ENCODE measurements at places on chromosomes 6 and 20. TPM values are rescaled to one million over a fixed set of nuclear protein-coding genes. Genes with fewer than 3 reads are reported as not detected.

Gene PGC
- total RNA-seq = not detected

Gene ASIP
- total RNA-seq = not detected

Gene RIN2
- total RNA-seq = 7.7 TPM

Gene PRDM13
- not detected for total RNA-seq

Gene MUC22
- not detected for total RNA-seq

Gene CST5
- not detected for total RNA-seq

Gene CAGE1
- 0.08 TPM for total RNA-seq

DNA sequence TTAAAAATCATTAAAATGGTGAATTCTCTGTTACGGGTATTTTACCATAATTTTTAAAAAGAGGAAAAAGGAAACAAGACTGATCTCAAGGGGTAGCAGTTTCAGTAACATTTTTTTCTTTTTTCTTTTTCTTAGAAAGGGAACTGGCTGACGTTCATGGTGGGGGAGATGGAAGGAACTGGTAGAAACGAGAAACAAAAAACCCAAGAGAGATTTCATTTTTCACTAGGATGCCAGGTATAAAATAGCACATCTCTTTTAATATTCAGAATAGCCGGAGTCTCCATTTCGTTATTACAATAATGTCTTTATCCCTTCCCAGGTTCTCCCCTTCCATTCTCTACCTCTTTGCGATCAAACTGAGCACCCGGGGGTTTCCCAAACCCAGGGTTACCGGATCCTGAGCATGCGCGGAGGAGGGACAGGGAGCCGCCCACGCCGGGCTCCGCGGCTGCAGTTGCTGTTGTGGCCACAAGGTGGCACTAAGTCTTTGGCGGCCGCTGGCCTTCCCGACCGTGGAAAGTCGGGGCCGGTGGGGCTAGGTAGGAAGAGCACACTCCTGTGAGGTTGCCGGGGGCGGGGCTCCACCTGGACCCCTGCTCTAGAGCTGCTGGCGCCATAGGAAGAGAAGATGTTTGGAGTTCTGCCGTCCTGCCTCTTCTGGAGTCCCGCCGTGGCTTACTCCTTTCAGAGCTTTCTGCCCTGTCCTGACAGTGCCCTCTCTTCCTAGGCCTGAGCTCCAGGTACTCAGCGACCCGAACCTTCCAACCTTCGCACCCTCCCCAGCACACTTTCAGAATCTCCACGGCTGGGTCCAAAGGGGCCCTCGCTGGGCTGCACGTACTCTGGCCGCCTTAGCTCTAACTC is 146.8 kb downstream of the SH3BGRL2 start:
- peak; percentile 86 for DNase-seq

- no peak for DNase-seq
These were observed 447.5 kb upstream of the HSF2 start for GRCh38 chr6:121951918-121952379.

DNA sequence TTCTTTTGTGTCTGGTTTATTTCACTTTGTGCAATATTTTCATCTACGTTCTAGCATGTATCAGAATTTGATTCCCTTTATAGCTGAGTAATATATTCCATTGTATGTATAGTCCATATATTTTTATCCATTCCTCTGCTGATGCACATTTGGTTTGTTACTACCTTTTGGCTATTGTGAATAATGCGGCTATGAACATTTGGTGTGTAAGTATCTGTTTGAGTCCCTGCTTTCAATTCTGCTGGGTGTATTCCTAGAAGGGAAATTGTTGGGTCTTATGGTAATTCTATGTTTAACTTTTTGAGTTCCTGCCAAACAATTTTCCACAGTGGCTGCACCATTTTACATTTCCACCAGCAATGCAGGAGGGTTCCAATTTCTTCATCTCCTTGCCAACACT is 52.4 kb downstream of the DNAH8 start:
- DNase-seq = no peak

GRCh38 chr6:125524356-125524755 is 222.6 kb upstream of the HDDC2 start:
- no peak for DNase-seq

DNA sequence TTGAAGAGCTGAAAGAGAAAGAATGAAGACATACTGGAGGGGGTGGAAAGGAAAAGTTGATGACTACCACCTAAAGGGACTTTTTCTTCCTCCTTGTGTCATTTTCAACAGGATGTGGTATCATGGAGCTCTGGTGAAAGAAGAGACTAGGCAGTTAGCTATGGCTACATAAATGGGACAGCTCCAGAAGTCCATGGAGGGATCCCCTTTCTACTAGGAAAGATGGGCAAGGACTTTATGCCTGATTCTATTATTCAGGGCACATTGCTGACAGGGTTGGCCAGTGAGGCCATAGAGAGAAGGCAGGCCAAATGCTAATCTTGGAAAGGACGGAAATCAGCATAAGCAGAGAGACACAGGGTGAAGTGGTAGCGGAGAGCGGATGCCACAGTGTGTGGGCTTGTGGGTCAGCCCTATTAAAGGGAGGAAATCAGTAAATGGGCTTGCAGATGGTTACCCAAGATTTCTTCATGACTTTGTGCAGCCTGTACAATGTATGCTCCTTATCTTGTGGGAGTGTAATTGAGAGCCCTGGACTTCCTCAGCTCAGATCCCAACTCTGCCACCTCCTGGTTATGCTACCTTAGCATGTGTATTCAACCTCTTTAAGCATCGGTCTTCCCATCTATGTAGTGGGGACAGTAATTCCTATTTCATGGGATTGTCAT is 77.4 kb upstream of the TMEM170B start:
- no peak for DNase-seq

DNA sequence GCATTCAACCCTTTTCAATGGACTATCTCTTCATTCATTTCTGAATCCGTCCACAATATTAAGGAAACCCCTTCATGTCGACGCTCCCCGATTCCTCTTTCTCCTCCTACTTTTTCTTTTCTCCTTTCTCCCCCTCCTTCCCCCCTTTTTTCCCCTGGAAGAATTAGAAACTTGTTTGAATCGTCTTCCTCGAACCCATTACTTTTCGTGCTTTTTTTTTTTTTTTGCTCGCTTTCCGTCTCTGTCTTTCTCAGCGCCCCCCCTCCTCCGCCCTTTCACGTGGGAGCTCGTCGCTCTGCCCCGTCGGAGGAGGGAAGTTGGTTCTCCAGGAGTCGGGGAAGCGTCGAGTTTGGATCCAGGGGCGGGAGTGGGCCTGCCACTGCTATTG is 2.3 kb upstream of the NKX2-2 start:
- DNase-seq = peak; percentile 4

- no peak for DNase-seq
These were observed 213.0 kb upstream of the LAMP5 start for GRCh38 chr20:9301129-9302090.

DNA sequence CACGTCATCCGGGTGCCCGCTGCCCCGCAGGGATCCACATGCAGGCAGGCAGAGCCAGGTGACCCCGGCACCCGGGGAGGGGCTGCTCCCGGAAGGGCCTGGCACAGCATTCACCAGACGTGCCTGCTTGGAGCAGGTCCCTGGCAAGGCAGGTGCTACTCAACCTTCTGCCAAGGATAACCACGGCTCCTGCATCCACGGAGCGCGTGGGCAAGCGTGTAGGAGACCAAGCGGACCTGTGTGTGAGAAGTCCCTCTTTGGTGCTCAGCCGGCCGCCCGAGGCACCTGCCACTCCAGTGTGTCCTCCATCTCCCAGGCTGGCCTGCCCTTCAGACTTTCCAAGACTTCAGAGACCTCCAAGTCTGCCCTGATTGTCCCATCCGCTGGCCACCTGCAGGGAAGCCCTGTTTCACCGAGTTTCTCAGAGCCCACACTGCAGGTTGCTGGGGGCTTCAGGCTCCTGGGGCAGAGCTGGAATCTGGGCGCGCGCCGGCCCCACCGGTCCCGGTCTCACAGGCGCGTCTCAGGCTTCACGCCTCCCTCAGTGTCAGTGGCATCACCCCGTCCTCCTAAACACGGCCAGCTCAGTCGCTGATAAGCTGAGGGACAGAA is 124.3 kb downstream of the DLL1 start:
- DNase-seq = no peak

- peak; percentile 62 for DNase-seq
These were observed 58.4 kb downstream of the TRIM38 start for GRCh38 chr6:26021001-26021349.

- no peak for DNase-seq
These were observed 159.6 kb downstream of the SYNDIG1 start for GRCh38 chr20:24628985-24629384.

- DNase-seq = no peak
These were observed 386.9 kb downstream of the CDH4 start for GRCh38 chr20:61638802-61639585.

GRCh38 chr6:81130061-81130460 is 622.4 kb downstream of the TENT5A start:
- no peak for DNase-seq

DNA sequence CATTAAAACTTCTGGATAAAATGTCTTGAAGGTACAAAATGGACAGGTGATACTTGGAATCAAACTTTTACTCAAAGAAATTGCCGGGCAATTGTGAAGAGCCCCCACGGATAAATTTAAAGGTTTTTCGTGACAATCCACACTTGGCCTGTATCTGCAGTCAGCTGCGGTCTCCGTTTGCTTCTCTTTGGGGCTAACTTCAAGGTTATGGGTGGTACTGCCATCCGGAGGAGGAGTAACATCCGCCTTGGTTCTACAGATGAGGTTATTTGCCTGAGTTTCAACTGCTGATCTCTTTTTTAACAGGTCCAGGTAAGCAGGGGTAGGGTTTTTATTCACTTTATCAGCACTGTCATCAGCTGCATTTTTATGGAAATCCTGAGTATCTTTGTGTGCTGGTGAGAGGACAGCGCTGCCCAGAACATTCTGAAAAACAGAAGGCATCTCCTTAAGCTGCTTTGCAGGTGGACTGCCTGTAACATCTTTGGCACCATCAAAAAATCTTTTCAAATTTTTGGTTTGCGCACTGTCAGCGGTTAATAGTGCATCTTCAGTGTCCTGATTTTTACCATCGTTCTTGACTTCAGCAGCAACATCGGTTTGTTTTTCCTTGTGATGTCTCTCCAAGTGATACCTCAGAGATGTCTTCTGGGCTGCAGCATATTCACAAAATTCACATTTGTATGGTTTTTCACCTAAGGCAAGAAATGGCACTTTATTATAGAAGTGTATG is 16.9 kb downstream of the ZNF217 start:
- no peak for DNase-seq

- no peak for DNase-seq
These were observed 314.0 kb downstream of the BMP7 start for GRCh38 chr20:56952258-56953047.

GRCh38 chr20:34615477-34615876 is 57.0 kb downstream of the MAP1LC3A start:
- no peak for DNase-seq

DNA sequence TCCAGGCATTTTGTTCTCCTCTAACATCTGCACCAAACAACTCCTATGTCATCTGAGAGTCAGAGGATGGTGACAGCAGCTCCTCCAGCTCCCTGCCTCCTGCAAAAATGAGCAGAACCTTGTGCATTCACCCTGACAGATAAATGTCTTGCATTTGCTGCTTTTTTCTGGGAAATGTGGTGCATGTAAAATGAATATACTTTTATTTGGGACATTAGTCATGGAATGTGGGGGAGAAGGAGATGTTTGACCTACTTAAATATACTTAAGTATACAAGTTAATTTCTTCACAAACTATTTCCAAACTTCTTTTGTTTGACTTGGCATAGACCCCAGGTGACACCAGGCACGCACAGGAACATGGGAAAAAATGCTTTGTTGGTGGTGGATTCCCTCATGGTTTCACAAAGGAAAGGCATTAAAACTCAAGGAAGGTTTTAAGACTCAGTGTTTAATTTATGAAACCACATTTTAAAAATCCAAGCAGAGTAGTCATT is 181.8 kb upstream of the MCHR2 start:
- DNase-seq = no peak

DNA sequence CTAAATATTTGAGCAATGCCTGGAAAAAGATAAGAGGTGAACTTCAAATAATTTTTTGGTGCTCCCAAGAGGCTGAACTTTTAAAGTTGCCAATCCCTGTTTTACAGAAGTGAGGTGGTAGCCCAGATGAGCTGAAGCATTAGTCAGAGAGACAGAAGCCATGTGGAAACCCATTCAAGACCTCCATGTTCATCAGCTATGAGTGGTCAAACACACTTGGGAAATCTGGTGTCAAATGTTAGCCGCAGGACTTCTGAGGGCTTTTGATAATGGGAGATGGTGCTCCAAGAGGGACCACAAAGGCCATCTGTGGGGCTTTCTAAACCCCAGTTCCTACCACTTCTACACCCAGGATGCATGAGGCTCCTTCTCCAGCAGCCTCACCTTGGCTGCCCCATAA is 77.5 kb upstream of the MRPS10 start:
- DNase-seq = no peak

- DNase-seq = no peak
These were observed 810.7 kb downstream of the MAFB start for GRCh38 chr20:39878320-39878719.

- no peak for DNase-seq
These were observed 69.1 kb downstream of the LCA5 start for GRCh38 chr6:79468116-79468515.

All from liver (tissue), 10 donors.